ENCODE measurements at places on chromosomes 11 and 22.

DNA sequence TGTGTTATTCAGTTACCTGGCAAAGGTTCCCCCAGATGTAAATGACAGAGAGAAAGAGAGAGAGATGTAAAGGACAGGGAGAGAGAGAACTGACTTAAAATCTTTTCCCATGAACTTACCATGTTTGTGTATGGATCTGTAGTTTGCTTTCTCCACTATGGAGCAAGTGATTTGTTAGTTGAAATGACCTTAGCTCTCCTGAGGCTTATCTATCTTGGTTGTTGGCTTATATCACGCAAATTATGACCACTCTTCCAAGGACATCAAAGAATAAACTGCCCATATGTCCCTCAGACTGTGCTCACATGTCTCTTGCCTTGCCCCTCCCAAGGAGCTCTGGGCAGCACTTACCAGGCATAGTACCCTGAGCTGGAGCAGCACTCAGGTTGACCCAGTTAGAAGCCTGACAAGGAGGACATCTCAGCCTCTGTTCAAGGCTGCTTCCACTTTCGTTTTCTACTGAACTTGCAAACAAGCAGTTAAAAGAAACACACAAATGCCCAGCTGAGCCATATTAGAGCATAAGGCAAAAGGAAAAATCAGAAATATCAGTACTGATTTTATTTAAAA is 95.3 kb upstream of the RCN1 start:
- no peak for DNase-seq

- no peak for DNase-seq
Observed at GRCh38 chr11:47415091-47415854, 6.9 kb downstream of the SLC39A13 start.

- DNase-seq: no peak
Observed at GRCh38 chr11:29129844-29130243, 887.0 kb downstream of the KCNA4 start.

- DNase-seq: no peak
Observed at GRCh38 chr11:117435326-117435725, 107.7 kb downstream of the CEP164 start.

DNA sequence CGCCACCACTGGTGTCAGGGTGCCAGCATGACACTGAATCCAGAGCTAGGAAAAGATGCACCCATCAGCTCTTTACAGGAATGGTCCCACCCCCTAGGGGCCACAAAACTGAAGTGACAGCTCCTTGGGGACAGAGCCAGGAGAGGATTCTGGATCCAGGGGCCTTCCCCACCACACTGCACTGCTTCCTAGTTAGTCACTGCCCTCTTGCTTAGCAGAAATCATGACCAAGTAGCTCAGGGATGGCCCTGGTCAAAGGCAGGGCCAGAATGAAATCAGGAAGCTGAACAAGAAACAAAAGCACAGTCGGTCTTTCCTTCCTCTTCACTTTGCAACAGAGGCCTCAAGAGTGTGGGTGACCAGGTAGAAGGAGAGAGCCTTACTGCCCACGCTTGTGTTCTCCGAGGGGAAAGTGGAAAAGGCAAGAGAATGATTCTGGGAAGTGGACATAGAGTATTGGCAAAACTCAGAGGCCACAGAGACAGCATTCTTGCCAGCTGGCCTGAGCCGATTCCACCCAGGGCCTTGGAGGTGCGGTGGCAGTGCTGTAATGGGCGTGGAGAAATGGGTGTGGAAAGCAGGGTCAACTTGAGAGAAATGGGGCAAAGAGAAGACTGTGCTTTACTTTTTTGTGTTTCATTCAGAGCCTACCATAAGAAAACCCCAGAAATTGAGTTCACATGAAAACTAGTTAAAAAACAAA is 39.8 kb downstream of the KCNJ1 start:
- no peak for DNase-seq

DNA sequence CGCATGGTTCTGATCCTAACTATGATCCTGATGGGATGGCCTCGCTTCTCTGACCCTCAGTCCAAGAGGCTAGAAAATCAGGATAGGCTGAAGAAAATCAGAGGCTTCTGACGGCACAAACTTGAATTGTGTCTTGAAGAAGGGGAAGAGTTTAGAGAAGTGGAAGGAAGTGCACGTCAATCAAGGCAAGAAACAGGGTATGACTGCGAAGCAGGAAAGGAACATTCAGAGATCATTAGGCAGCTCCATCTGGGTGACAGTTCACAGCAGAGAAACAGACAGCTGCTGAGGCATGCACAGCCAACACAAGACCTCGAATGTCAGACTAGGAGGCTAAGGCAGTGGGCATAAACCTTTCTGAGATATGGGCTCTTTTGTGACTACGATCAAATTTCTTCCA is 29.3 kb downstream of the CLPB start:
- DNase-seq: no peak

GRCh38 chr11:102026217-102026616 is 21.0 kb upstream of the CFAP300 start:
- DNase-seq: no peak

DNA sequence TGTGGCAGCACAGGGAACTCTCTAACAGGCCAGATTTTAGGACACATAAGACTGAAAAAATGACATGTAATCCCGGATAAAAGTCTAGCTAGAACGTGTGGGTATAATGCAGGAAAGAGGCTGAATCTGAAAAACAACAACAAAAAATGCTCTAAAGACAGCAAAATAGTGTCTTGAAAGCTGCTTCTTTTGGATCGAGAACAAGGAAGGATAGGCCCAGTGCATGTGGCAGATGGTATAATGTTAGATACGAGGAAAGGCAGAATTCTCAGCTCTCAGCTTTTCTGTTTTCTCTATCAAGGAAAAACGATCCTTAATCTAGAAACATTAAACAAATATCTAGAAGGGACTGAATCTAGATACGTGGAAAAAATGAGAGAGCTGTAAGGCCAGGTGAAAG is 33.8 kb upstream of the PARVA start:
- no peak for DNase-seq

DNA sequence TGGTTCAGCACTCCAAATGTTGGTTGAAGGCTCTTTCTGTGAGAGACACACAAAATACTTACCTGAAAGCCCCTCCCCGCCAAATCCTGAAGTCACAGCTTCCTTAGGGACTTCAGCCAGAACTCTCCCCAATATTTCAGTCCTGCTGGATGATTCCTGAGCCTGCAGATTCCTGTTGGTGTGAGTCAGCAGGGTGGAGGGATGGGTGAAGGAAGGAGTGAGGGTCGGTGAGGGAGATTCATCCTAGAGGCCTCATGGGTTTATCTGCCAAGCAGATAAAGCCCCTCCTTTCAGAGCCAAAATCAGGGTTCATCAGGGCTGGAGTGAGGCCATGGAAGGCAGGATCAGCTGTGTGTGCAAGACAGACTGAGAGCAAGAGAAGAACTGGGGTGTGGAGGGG is 37.9 kb downstream of the SMIM38 start:
- no peak for DNase-seq

GRCh38 chr11:107860688-107861087 is 2.1 kb upstream of the SLC35F2 start:
- no peak for DNase-seq

DNA sequence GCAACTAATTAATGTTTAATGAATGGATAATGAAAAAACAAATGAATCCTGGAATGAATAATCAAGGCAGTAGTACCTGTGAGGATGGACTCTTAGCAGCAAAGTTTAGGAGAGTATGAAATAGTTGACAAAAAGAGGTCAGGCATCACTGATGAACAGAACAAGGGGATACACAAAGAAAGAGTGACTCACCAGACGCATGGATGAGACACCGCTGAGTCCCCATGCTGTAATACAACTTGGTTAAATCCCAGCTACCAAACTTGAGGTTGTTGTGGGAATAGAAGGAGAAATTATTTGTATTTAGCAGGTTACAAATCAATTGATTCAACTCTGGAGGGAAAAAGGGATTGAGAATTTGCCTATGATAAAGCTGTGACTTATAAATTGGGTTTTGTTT is 976.9 kb upstream of the TENM4 start:
- no peak for DNase-seq
